Right renal cortex interstitium (tissue), 3 donors: ENCODE measurements at places on chromosomes 5 and 9.
A peak's percentile ranks its signal among the peaks of the same experiment; 100 is the strongest.

DNA sequence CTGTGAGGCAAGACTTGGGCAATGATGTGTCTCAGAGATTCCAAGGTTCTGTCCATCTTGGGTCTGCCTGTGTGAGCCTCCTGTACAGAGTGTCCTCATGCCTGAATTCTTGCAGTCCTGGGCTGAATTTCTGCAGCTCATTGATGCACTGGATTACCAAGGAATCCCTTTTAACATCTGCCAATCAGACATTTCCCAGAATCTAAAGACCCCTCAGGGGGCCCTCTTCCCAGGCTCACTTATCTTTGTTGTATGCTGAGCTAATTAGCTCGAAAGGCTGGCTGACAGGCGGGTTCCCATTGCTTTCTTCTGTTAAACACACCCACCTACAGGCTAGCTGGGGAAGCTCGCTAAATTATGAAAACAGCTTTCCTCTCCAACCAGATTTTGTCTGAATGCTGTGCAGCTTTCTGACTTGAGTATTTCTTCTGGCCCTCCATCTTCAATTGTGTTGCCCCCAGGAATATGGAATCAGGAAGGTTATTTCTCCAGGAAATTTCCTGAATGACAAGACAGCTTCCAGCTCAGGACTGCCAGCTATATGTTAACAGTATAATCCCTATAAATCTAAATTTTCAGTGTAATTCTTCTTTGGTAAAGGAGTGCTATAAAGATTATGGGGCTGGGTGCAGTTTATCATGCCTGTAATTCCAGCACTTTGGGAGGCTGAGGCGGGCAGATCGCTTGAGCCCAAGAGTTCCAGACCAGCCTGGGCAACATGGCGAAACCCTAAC is at the start of gene LIX1:
Gene LIX1 (minus strand): TSS at position 91 of the 734 bp plus-strand sequence. CDS start 35 bp downstream, at position 56.
- no peak for DNase-seq

GRCh38 chr5:38745836-38746732 is 99.7 kb upstream of the OSMR start:
- DNase-seq = no peak

- no peak for DNase-seq
These were observed 224.0 kb downstream of the GAS1 start for GRCh38 chr9:86723346-86723745.

GRCh38 chr9:71941060-71941568 is 29.7 kb downstream of the C9orf85 start:
- no peak for DNase-seq

DNA sequence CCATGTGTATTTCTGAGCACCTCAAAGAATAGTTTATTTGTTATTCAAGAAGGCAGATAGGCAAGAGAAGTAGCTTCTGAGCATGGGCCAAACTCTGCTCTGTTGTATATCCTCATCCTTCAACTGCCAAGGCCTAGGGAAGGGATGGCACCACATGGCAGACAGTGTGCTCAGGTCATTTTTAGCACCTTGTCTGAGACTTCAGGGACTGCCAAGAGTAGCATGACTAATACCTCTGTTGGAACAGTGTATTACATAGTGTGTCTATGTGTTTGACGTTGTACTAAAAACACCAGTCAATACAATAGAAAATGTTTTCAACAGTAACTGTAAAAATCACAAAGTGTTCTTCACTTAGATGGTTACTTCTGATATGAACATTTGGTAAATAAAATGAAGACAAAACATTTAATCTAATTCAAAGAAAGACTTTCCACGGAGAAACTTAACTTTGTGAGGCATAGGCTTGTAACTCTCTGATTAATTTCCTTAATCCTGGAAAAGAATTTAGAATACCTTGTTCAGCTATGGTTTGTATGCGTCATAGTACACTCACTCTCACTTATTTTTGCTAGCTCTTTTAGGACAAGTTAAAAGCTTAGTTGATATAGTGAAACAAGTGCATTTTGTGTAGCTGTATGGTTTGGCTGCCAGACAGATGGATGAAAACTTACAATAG is 318.4 kb upstream of the RIOK2 start:
- no peak for DNase-seq

DNA sequence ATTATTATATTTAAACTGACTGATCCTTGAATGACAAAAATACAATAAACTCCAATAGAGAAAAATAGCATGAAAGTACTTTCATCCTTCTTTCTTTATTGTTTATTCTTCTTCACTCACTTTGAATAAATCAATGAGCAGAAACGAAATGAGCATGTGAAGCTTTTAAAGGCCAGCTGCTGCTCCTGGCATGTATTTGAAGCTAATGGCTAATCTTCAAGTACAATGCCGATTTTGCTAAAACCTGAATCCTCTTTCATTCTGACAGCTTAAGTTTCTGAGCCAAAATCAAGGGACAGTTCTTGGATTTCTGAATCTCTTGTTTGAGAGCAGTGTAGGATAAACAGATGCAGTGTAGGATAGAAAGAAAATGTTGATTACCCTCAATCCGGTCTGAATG is 237.3 kb downstream of the CDH10 start:
- no peak for DNase-seq

DNA sequence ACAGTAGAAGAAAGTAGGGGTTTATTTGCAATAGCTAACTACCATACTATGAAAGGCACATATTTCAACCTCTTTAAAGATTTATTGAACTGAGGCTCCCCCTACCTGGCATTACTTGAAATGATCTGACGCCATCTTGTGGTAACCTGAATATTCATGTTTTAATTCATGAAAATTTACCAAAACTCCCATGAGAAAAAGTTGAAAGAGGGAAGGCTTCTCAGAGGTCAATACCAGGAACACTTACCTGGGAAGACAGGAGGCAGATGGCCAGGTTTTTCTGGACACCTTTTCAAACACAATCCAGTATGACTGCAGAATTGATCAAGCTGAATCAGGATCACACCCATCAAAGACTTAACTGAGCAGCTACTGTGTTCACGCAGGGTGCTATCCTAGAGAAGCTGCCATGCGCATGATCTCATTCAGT is 9.4 kb downstream of the PRELID2 start:
- DNase-seq = no peak

GRCh38 chr9:114662081-114662989 is 4.7 kb upstream of the TEX53 start:
- no peak for DNase-seq

GRCh38 chr9:10613419-10613818 is 617 bp upstream of the PTPRD start:
- DNase-seq = no peak

GRCh38 chr9:35835766-35836165 is 6.7 kb downstream of the TMEM8B start:
- DNase-seq = no peak

- peak; percentile 58 for DNase-seq
These were observed 248.6 kb upstream of the ANKRD55 start for GRCh38 chr5:56481428-56482357.

DNA sequence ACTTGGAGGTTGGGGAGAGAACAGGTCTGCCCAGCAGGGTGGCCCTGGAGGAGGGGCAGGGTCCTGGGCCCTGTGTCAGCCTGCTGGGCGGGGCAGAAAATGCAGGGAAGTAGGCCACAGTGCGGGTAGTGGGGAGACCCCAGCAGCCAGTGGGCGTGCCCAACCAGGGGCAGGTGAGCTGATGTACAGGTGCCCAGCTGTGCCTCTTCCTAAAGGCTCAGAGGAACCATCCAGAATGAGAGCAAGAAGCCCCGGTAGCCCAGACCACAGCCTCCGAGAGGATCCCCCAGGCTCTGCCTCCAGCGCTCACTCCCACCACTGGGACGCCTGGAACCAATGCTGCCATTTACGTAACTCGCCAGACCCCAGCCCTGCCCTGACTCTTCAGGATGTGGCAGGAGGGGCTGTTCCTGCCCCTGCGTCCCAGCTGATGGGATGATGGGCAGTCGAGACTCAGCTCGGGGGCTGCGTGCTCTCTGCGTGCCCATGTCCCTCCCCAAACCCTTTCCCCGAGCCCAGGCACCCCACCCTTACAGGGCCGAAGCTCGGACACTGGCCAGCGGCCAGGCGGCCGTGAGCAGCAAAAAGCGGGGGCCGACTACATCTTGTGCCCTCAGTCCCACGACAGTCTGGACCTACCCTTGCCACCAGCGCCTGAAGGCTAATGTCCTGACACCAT is 17.9 kb upstream of the QRFP start:
- no peak for DNase-seq

GRCh38 chr5:123790226-123790625 is 278.2 kb downstream of the CSNK1G3 start:
- no peak for DNase-seq

- no peak for DNase-seq
These were observed 322 bp upstream of the SH3GL2 start for GRCh38 chr9:17578577-17578910.

DNA sequence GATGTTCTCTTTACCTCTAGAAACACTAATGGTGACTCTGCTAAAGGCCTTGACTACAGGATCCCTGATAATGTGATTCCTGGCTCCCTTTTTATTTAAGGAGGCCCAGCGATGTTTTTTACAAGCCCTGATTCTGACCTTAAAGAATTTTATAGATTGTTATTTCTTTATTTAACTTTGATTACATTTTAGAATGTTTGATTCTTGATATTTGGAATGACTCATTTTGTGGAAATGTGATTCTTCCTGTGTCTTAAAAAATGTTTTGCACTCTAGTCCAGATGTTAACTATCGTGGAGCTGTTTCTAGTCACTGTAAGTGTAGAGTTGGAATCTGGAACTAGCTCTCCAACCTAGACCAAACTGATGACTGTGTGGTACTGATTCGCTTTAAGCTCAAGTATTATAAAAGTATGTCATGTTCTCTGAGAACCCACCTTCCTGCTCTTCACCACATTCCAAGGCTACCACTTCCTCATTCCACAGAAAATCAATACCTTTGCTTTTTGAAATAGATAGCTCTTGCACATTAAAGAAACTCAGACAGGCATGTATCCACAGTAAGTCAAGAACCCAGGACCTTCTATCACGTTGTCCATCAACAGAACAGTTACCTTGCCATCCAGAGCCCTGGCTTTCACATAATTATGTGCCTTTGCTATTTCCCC is 65.2 kb downstream of the JMY start:
- no peak for DNase-seq

DNA sequence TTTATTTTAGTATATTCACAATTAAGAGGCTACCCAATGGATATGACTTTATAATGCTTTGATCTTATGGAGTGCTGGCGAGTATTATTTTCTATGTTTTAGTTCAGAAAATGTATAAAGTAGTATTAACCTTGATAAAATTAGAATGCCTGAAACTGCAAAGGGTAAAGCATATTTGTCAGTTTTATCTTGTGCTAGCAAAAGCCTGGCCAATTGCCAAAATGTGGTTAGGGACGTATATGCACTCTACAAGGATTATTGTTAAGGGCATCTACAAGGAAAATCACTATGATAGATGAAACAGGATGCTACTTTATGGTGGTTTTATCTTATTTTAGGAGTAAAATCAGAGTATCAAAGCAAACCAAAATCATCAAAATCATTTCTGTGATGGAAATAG is 281.7 kb downstream of the CCDC171 start:
- no peak for DNase-seq

- no peak for DNase-seq
These were observed 11.0 kb downstream of the STC2 start for GRCh38 chr5:173317091-173317730.

GRCh38 chr5:14760548-14761002 is 96.1 kb downstream of the OTULIN start:
- no peak for DNase-seq

DNA sequence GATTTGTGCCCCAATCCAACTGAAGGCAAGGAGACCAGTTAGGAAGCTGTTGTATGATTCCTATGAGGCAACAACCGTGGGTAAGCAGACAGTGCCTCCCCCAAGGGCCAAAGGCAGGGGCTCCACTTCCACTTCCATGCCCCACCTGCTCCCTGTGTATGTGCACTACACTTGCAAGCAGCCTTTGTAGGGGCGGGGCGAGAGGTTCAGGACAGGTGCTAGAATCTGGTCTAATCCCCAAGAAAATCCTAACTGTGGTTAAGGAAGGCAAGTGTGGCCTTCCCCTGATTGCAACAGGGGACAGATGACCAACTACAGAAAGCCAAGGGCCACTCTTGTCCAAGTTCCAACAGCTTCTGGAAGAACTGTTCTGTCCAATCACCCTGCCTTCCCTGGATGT is 41.7 kb downstream of the B4GALT1 start:
- no peak for DNase-seq

- no peak for DNase-seq
These were observed 36.8 kb upstream of the GCNT4 start for GRCh38 chr5:75089137-75089536.

DNA sequence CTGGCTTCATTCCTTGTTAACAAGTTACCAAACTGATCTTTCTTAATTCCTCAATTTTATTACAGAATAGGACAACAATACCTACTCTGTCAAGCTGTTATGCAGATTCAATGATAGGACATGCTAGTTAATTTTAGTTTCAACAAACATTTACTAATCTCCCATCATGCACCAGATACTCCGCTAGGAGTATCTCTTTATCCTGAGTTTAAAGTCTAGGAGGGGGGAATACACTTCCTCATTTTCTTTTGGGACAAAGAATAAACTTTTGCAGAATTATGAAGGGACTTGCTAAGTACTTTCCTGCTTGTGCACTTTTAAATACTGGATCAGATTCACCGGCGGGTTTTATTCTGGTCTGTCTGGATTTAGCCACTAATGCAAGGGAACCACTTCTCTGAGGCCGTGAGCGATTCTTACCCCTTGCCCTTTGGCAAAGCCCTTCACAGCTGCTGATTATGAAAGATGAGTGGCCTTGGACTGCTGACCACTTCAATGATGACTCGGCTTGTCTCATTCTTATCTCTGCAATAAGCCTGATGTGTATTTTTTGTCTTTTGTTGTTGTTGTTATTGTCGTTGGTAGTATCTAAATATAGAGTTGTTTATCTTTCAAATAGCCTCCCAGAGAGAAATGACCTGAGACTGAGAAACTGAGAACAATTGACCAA is 73.9 kb downstream of the RMI1 start:
- no peak for DNase-seq

- DNase-seq = no peak
These were observed 683.3 kb downstream of the MAT2B start for GRCh38 chr5:164188733-164189148.
